SK-N-SH (cell line): ENCODE measurements at places on chromosomes 16 and 17. TPM values are rescaled to one million over a fixed set of nuclear protein-coding genes. Genes with fewer than 3 reads are reported as not detected.

The MAPK7 gene
- 10.5 and 19.1 TPM in 2 replicates for polyA plus RNA-seq

The SLC16A6 gene
- 0.03 TPM in 1 of 2 replicates, not detected in the other for polyA plus RNA-seq

GRCh38 chr16:61364990-61365389 lies 671.2 kb downstream of the CDH8 start:
- no peak for DNase-seq

GRCh38 chr16:31428279-31428597 lies at the start of gene COX6A2:
TSS of gene COX6A2 (minus strand) at chr16:31428360. CDS start at chr16:31428325, 35 bp downstream.
- no peak for DNase-seq

DNA sequence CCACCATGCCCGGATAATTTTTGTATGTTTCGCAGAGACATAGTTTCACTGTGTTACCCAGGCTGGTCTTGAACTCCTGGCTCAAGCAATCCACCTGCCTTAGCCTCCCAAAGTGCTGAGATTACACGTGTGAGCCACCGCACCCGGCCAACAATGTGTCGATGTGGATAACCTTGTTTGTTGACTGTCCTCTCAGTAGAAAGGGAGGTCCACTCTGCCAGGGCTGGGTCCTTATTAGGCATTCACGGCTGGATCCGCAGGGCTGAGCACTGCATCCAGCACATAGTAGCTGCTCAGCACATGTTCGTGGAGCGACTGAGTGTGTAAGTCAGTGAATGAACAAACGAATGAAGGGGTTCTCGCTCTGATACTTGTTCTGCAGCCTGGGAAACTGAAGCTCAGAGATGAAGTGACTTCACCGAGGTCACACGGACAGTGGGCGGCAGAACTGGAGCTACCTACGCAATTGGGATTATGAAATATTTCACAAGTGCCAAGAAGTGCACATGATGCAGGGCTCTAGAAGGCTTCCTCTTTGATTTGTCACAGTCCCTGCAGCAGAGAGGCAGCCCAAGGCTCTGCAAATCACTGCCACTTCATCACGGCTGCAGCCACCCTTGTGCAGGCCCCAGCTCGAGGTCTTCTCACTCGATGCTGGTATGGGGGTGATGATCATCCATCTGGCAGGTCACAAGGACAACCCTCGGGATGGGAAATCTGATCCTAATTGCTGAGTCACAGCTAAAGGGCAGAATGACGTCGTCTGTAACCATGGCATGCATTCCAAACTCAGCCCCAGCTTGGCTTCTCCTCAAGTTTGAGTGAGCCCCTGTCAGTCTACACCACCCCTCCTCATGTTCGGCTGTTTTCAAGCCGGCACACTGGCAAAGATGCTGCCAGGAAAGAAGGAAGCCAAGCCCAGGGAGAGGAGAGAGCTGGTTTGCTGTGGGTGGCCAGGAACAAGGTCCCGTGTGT lies 28.0 kb upstream of the SNN start:
- DNase-seq = no peak

GRCh38 chr17:73304438-73304837 lies 7.4 kb downstream of the CDC42EP4 start:
- DNase-seq = no peak

DNA sequence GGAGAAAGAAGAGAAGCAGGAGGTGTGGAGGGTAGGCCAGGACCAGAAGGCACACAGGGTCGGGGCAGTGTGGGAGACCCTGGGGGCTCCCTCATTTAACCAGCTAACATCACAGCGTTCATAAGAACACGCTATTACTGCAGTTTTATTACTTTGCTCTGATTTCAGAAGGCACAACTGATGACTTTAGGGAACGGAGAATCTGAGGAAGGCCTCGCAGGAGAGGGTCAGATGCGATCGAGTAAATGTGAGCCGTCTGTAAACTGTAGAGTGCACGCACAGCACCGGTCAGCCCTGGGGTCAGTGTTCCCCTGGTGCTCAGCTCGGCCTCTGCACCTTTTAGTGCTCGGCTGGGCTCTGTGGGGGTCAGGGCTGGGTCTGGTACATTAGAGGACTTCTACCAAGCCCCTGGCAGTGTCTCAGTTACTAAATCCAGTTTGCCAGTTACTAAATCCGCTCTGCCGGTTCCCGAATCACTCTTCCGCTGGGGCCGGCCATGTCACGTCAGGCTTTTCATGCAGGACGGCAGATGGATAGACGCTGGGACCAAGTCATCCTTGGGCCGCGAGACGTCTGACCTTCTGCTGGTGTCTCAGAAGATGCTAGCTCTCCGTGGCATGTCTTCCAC lies 325.9 kb downstream of the SEC14L1 start:
- DNase-seq = no peak

- DNase-seq = peak; percentile 37
Measured at GRCh38 chr16:2238838-2239675, 2.8 kb downstream of the DNASE1L2 start.

DNA sequence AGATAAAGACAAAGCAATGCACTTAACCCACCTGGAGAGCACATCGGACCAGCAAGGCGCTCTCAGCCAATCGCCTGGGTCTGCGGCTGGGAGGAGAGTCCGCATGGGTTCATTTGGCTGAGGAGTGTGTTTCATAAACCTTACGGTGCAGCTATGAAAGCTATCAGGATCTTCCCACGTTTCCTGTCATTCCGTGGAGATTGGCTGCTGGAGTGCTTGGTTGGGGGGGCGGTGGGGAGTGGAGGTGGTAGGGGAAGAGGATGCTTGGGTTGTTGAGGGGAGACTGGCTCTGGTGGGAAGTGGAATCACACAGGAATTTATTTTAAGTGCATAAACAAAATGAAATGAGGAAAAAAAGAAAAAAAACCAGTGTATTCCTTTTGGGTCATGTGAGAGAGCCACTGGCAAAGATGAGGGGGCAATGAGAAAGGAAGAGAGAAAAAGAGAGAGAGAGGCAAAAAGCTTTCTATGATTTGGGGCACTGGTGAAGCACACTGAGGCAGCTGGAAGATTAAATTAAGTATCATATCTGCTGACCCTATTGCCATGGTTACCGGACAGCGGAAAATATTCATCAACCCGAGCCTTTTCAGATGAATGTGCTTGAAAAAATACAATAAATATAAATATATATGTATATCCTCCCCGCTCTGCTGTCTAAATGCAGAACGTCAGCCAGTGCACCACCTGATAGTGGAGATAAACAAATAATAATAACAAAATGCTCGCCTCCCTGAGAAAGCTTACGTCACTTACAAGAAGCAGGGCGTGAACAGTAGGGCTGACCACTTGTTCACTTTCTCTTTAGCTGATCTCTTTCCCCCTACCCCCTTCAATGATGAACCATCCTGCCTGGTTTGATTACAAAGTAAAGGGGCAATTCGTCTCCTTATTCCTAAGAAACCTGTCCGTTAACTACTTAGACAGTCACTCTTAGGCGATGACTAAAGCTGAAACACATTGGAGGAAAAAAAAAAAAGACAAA lies 457.0 kb upstream of the ZFHX3 start:
- DNase-seq = no peak
